Stimulated activated effector memory CD8-positive, alpha-beta T cell treated with anti-CD3 and anti-CD28 coated beads, Interleukin-12 subunit alpha, Interleukin-12 subunit beta, amount 100 ng/mL, for 72 hours (primary cell): ENCODE measurements at places on chromosomes 4 and X.

GRCh38 chr4:10124167-10124930 lies 7.8 kb upstream of the WDR1 start:
- no peak for DNase-seq

DNA sequence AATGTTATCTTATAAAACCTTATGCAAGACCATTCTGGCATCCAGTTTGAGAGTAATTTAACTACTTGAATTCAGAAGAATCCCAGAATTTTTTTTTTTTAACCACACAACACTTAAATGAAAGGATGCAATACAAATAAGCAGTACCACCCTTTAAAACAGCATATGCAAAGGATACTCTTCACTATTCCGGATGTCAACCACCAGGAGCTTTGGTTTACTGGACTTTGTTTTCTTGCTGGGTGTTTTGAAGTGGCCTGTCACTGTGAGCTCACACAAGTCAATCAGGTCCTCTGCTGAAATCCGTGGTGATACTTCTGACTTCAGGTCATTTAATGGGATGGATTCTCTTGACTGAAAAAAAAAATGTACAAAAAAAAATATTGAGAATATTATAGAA lies 200.0 kb downstream of the TBCK start:
- no peak for DNase-seq

- no peak for DNase-seq
Observed at GRCh38 chrX:110924871-110925270, 129.3 kb upstream of the CHRDL1 start.

GRCh38 chr4:98544818-98545414 lies 113.5 kb downstream of the TSPAN5 start:
- no peak for DNase-seq

DNA sequence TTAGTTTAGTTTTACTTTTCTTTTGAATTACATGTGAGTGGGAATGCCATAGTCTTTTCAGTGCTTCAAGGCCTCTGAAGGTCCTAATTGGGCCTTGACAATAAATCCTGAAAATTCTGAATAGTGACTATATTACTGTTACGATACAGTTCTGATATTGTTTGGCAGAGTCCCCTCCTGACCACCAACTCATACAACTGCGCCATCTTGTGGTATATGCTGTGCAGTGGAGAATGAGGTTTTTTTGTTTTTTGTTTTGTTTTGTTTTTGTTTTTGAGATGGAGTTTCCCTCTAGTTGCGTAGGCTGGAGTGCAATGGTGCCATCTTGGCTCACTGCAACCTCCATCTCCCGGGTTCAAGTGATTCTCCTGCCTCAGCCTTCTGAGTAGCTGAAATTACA lies 56.6 kb upstream of the CHRDL1 start:
- DNase-seq: no peak

DNA sequence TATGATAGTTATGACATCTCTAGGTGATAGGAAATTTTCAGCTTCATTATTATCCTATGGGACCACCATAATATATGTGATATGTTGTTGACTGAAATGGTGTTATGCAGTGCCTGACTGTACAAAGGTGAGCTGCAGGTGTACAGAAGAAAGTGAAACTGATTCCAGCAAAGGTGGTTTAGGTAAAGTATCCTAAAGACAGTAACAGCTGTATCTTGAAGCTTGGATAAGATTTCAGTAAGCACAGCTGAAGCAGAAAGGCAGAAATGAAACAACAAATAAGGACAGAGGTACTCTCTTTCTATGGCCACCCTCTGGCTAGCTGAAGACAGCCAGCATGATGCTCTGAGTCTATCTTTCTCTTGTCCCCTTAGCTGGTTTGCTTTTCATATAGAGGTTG lies 30.0 kb upstream of the PGK1 start:
- no peak for DNase-seq

GRCh38 chr4:179624768-179625181 lies 2182.5 kb upstream of the AGA start:
- no peak for DNase-seq

- no peak for DNase-seq
Observed at GRCh38 chr4:176011529-176011928, 54.1 kb upstream of the WDR17 start.

- DNase-seq: no peak
Observed at GRCh38 chr4:152188801-152189200, 347.1 kb downstream of the FBXW7 start.

- no peak for DNase-seq
Observed at GRCh38 chrX:75361788-75362187, 87.9 kb downstream of the UPRT start.

- DNase-seq: no peak
Observed at GRCh38 chrX:151792505-151792904, 58.0 kb downstream of the CNGA2 start.

DNA sequence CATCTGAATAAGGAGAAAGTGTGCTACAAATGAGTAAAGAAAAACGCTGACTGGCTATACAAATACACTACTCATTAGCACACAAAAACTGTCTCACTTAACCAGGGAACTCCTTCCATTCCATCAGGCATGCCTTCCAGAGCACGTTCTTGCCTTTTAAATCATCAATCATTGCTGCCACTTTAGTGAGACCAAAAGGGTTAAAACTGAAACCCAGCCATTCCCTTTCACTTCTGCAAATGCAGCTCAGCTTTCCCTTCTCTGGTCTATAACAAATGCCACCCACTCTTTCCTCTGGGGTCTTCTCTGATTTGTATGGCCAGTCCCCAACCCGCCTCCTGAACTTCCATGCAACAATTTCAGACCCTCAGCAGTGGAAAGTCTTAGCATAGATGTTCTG lies 231.5 kb downstream of the TRIML1 start:
- no peak for DNase-seq

- no peak for DNase-seq
Observed at GRCh38 chr4:67371615-67372014, 173.7 kb downstream of the CENPC start.

GRCh38 chr4:61648264-61648663 lies 448.1 kb downstream of the ADGRL3 start:
- DNase-seq: no peak

DNA sequence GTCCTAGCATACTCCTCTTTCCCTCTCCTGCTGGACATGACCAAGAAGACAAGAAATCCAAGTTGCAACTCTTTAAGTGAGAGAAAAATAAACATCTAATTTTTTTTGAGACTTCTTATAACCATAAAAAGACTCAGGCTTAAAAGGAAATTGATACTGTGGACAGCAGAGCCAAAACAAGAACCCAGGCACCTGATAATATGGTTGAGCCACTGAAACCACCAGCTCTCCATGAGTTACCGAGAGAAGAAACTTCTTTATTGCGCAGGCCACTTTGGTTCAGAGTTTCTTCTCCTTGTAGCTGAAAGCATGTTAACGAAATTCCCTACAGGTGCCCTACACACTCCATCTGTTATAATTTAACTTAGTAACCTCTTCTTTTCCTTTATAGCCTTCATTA lies 11.3 kb upstream of the SPCS3 start:
- no peak for DNase-seq
